ENCODE measurements at places on chromosomes 2 and 18. TPM values are rescaled to one million over a fixed set of nuclear protein-coding genes. Genes with fewer than 3 reads are reported as not detected.

Gene ANKRD30B
- not detected for polyA plus RNA-seq

Gene MERTK
- polyA plus RNA-seq: 9.6 TPM

Gene TUBB8B
- polyA plus RNA-seq: not detected

Gene RUFY4
- polyA plus RNA-seq: not detected

Gene SPTBN1
- polyA plus RNA-seq: 29.1 TPM

Gene COL4A3
- not detected for polyA plus RNA-seq

Gene IL36RN
- not detected for polyA plus RNA-seq

Gene ATP8B1
- 43.8 TPM for polyA plus RNA-seq

- no peak overlapping the region for H3K27ac ChIP-seq
- peaks cover 30% of the 10 kb centered on the region for H3K4me1 ChIP-seq
- no peaks in the 10 kb centered on the region for H3K27me3 ChIP-seq
- H3K36me3 ChIP-seq: no peaks in the 10 kb centered on the region
- H3K4me3 ChIP-seq: no peak overlapping the region
- DNase-seq: peak; percentile 65
These were observed 207.3 kb upstream of the APCDD1 start for GRCh38 chr18:10247021-10247741.

DNA sequence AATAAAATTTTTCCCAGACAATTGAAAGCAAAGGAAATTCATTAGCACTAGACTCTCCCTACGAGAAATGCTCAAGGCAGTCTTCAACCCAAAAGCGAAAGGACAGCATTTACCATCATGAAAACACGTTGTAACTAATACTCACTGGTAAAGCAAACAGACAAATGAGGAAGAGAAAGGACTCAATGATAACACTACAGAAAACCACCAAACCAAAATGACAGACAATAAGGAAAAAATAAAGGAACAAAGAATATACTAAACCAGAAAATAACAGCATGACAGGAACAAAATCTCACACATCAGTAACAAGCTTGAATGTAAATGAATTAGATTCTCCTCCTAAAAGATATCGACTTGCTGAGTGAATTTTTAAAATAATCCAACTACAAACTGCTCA lies 190.7 kb downstream of the NOL4 start:
- H3K27ac ChIP-seq: no peak overlapping the region
- H3K4me1 ChIP-seq: no peaks in the 10 kb centered on the region
- H3K36me3 ChIP-seq: no peaks in the 10 kb centered on the region
- H3K27me3 ChIP-seq: no peaks in the 10 kb centered on the region

GRCh38 chr2:25276569-25277465 lies 64.9 kb downstream of the DNMT3A start:
- H3K36me3 ChIP-seq: peaks cover 3% of the 10 kb centered on the region
- H3K4me1 ChIP-seq: no peaks in the 10 kb centered on the region
- peak; percentile 86 for DNase-seq
- no peaks in the 10 kb centered on the region for H3K27me3 ChIP-seq

DNA sequence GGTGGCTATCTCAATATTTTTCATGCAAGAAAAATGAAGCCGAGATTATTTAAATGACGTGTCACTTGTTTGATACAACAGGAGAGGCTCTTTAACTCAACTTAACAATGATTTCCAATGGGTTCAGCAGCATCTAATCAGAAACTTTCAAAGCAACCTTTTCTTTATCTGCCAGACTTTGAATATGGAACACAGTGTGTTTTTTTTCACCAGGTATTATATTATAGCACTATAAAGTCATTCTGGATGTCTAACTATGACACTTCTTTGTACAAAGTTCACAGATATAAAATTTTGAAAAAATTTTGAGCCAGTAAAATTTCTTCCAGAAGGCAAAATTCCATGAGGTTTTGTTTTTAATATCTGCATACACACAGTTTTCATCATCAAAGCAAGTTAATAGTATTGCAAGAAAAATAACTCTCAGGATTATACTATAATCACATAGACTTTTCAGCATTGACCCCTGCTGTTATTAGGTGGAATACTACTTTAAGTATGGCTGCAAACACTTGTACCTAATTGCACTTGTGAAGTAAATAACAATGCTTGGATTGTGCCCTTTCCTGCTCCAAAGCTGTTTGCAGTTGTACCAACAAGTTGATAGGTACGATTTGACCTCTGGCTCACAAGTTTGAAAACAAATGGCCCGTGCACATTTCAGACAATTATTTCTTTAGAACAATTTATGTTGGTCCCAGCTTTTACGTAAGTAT lies 44.0 kb upstream of the DSG1 start:
- no peaks in the 10 kb centered on the region for H3K4me1 ChIP-seq
- no peaks in the 10 kb centered on the region for H3K36me3 ChIP-seq
- no peaks in the 10 kb centered on the region for H3K27me3 ChIP-seq
- no peak overlapping the region for H3K4me3 ChIP-seq
- no peak overlapping the region for H3K27ac ChIP-seq

DNA sequence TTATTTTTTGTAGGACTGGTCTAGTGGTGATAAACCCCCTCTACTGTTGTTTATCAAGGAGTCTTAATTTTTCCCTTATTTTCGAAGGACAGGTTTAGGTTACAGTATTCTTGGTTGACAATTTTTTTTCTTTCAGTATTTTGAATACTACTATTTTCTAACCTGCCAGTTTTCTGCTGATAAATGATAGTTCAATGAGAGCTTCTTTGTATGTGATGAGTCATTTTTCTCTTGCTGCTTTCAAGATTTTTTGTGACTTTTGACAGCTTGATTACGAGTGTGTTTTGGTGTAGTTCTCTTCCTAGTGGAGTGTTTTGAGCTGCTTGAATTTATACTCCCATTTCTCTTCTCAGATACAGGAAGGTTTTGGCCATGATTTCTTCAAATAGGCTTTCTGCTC lies 77.5 kb downstream of the ACSL3 start:
- no peak overlapping the region for H3K27ac ChIP-seq
- no peak overlapping the region for H3K4me3 ChIP-seq
- H3K36me3 ChIP-seq: peaks cover 54% of the 10 kb centered on the region
- no peak for DNase-seq

- DNase-seq: peak; percentile 85
- H3K27me3 ChIP-seq: no peaks in the 10 kb centered on the region
- H3K4me3 ChIP-seq: peak overlapping the region; percentile 46
- no peaks in the 10 kb centered on the region for H3K36me3 ChIP-seq
- H3K4me1 ChIP-seq: no peaks in the 10 kb centered on the region
- no peak overlapping the region for H3K27ac ChIP-seq
These were observed 54.1 kb downstream of the E2F6 start for GRCh38 chr2:11411768-11412448.

DNA sequence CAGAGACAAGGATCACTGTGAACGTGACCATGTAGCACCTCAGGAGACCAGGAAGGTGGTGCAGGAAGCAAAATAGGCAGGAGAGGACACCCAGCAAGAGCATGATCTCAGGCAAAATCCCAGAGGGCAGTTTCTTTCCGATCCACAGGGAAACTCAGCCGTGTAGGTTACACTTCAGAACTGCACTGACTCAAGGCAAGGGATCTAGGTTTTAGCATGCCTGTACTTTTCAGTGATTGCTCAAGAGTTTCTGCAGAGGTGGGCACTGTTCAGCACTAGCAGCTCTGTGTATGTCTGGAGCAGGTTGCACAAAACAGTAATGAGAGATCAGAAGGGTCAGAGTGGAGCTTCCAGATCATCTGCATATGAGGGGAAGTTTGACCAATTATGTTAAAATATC lies 116.7 kb upstream of the RNF152 start:
- H3K4me3 ChIP-seq: no peak overlapping the region
- H3K27me3 ChIP-seq: no peaks in the 10 kb centered on the region
- H3K27ac ChIP-seq: no peak overlapping the region
- DNase-seq: no peak
- no peaks in the 10 kb centered on the region for H3K36me3 ChIP-seq
- H3K4me1 ChIP-seq: no peaks in the 10 kb centered on the region

DNA sequence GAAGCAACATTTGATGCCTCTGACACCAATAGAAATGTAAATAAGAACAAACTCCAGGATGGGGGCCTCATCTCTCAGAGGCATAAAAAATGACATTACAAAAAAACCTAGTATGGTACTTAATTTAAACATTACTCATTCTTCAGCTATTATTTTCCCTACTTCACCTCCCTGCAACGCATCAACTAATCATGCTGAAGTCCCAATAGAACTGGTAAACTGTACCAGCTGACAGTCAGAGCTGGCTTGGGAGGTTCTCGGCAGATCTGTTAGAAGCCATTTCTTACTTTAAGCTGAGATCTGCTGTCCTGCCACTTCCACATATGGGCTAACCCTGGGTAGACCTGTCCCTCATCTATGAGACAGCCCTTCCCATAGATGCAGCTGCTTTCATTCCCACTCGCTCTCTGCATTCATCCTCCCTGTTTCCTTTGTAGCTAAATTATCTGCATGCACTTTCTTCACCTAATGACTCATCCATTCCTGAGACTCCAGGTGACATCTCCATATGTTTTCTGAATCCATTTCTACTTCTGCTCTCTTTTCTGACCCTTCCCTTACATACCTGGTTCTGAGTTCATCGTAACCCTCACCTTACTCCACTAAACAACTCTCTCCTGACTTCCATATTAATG lies 108.1 kb downstream of the AOX1 start:
- H3K4me1 ChIP-seq: no peaks in the 10 kb centered on the region
- H3K4me3 ChIP-seq: no peak overlapping the region
- H3K36me3 ChIP-seq: no peaks in the 10 kb centered on the region
- H3K27ac ChIP-seq: no peak overlapping the region
- H3K27me3 ChIP-seq: no peaks in the 10 kb centered on the region
- no peak for DNase-seq

Data from SK-N-SH (cell line).